ENCODE measurements at places on chromosomes 7 and 10.

- DNase-seq = no peak
Measured at GRCh38 chr10:64586934-64587503, 1065.8 kb downstream of the REEP3 start.

DNA sequence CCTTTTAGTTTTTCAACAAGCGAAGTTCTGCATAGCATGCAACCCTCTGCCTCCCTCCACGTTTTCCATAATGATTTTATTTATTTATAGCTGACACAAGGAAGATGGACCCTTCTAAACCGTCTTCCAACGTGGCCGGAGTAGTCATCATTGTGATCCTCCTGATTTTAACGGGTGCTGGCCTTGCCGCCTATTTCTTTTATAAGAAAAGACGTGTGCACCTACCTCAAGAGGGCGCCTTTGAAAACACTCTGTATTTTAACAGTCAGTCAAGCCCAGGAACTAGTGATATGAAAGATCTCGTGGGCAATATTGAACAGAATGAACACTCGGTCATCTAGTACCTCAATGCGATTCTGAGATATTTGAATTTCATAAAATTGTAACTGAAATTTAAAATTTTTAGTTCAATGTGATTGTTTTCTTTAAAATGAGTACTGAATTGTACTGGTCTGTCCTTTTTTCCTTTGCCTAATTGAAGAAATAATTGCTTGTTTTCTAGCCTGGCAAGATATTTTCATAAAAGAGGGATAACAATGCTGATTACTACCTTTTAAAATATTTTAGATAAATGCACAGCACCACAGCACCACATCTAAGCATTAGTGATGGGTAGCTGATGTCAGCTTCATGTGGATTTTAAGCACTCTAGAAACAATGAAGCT, 41.5 kb upstream of the SLC39A12 start:
- DNase-seq = no peak

DNA sequence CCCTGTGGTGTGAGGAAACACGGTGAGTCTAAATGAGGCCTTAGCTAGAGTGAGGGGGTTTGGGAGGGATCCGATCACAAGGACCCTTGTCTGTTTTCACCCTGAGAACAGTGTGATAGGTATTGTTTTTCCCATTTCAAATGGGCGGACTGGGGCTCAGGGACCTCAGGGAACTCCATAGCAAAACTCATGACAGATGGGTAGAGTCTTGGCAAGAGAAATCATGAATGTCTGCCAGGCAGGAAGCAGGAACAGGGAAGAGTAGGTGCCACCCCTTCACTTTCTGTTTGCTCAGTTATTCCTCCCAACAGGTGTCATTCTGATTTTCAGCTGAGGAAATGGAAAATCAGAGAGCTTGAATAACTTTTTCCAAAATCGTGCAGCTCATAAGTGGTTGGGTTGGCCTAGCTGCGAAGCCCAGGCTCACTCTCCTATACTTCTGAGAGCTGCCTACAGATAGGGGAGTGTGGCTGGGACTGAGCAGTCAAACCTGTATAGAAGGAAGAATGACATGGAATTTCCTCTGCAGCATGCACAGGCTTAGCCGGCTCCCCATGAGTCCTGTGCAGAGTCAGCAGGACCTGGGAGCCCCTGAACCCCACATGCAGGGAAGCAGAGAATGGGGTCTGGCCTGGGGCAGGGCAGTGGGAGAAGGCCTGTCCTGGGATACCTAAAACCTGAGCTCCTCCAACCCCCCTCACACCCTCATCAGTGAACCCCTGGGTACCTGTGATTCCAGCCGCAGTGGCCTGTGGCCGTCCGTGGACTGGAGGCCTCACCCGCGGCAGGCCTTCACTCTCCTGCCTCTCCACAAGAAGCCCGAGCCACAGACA, 17.6 kb upstream of the C10orf105 start:
- DNase-seq = no peak

GRCh38 chr10:109866168-109866994, 56.9 kb downstream of the XPNPEP1 start:
- no peak for DNase-seq

GRCh38 chr7:31373337-31374289, 33.1 kb upstream of the NEUROD6 start:
- DNase-seq = no peak

DNA sequence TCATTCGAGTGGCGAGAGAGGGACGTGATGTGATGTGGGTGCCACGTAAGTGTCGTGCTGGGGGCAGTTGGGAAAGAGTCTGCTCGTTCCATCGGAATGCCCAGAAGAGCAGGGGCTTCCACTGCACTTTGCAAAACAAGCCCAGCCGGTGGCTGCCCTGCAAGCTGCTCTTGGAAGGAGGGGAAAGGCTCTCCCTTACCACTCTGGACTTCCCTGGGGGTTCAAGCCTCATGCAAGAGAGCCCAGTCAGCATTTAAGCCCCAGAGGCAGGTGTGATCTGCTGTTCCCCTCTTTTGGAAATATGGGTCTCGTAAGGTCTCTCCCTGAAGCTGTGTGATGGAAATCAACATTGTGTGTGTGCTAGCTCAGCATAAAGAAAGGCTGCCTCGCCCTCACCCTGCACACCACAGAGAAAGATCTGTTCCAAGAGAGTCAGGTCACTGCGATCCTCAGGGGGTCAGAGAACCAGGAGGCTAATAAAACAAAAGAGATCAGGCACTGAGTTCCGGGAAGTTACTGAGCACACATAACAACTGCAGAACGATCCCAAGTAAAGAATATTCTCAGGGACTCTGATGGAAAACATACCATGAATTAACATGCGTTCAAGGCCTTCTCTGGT, 212.5 kb downstream of the ADAM12 start:
- no peak for DNase-seq

DNA sequence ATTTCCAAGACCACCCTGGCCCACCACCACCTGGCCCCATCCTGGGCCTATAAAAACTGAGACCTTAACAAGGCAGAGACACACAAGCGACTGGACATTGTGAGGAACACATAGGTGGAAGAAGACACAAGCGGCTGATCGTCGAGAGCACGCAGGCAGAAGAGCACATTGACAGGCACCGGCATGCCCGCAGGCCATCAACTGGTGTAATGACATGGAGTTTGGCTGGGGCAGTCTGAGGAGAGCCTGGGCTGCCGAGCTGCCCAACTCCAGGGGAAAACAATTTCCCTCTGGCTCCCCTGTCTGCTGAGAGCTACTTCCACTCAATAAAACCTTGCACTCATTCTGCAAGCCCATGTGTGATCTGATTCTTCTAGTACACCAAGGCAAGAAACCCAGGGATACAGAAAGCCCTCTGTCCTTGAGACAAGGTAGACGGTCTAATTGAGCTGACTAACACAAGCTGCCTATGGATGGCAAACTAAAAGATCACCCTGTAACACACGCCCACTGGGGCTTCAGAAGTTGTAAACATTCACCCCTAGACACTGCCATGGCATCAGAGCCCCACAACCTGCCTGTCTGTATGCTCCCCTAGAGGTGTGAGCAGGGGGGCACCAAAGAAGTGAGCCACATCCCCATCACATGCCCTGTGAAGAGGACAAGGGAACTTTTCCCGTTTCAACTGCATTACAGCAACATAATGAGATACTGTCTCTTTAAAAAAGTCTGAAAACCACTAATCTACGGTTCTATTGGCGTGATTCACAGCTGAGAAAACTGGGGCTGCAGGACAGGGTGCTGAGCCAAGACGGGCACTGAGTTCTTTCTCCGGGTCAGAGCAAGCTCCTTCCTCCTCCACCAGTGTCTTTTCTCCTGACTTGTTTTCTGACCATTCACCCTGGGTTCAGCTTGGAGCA, 18.5 kb upstream of the TNS3 start:
- no peak for DNase-seq

DNA sequence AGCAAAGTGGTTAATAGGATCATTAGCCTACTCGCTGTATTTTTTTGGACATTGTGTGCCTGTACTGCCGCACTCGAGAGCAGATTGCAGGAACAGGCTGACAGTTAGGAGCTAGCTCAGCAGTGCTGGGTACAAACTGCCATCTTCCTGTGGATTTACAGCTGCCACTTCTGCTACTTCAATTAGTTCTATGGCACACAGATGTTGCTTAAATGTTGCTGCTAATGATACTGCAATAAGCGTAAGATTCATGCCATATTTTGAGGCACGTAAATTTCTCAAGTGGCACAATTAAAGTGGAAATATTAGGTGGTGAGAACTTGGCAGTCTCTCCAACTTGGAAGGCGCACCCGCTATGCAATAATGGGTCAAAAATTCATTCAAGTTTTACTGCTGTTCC, 171.9 kb downstream of the EBF3 start:
- no peak for DNase-seq

DNA sequence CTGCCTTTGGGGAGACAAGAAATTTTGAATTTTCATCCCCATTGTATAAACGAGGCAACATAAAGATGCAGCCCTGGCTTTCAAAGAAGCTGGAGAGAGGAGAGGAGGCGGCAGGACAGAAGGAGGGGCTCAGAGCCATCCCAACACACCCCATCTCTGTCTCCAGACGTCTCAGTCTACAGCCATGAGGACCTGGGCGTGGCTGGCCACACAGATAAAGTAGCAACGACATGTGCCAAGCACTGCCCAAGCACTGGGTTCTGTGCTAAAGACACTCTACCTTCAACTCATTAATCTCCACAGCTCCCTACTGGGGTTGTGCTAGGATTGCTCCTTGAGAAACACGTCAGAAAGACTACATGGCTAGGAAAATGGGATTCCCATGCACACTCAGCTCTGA, 65.2 kb downstream of the DLG5 start:
- DNase-seq = no peak

- no peak for DNase-seq
Measured at GRCh38 chr10:62373995-62374861, at the start of gene ZNF365. Gene ZNF365 (plus strand): TSS chr10:62374369. CDS start chr10:62376194, 1,825 bp downstream.

DNA sequence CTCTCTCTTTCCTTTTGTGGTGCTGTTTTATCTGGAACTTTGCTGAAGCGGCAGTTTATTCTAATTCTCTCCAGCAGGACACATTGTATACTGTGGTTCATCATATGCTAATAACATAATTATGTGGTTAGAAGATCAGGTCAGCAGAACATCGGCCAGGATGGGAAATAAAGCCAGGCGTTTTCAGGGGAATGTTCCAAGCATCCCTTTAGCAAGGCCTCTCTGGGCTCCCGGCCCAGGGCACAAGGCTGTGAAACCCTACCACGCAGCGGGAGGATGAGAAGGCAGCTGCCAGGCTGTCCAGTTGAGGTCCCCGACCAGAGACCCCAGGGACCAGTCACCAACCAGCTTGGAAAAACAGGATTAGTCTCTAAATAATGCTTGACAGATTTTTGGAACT, 112.2 kb upstream of the GALNT17 start:
- DNase-seq = no peak

GRCh38 chr7:106344211-106344610, 59.4 kb upstream of the NAMPT start:
- DNase-seq = no peak

DNA sequence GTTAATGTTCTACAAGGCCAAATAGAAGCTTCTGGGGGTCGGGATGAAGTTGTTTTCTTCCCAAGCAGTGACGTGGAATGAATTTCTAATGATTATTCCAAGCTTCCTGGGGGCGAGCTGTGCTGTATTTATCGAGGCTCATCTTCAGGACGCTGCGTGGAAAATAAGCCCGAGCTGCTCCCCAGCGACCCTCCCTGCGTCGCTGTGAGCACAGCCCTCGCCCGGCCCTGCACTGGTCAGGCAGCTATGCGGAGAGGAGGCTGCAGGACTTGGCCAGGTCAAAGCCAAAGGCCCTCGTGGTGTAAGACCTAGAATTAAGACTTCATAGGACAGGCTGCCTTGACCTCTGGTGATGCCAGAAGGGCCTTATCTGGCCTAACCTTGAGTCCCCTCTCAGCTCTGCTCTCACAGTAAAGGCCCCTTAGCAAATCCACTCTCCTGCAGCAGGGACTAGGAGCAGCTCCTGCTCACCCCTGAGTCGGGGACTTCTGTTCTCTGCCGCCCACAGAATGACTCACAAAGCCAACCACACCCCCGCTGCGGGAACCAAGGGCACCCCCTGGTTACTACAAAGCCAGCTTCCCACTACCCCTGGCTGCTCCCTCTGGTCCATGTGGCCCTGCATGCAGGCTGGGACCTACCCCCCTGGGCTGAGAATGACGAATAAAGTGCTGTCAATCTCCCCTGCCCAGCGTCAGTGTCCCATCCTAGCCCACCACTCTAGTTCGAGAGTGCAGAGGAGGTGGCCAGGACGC, 501.6 kb downstream of the TCERG1L start:
- DNase-seq = no peak

DNA sequence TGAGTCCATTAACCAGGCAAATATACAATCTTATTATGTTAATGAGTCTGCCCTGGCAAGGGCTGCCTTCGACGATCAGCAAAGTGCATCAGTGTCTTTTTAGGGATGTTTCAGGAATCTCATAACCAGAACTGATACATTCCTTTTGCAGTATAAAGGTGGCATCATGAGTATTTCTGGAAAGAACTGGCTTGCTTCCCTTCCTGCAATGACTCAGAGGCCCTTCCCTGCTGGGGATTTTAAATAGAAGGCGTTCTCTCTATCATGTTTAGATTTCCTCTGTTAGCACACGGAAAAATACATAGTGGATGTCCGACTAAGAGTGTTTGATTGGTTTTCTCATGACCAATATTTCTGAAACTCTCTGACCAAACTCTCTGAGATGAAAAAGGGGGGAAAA, 1.8 kb downstream of the NPS start:
- no peak for DNase-seq

DNA sequence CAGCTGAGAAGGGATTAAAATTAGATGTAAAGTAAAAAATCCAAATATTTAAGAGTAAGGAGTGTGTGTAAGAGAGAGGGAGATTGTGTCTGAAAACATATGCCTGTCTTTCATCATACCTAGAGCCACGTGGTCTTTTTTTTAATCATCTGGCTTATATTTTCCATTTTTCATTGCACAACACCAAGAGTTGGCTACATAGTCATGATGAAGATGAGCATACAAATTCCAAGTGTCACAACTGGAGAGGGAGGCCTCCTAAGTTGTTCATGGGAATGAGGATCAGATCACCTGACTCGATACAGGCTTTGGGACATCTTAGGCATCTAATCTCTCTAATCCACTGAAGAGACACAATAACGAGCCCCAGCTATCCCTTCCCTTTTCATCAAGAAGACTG, 47.2 kb upstream of the CCDC3 start:
- no peak for DNase-seq

GRCh38 chr10:116156819-116157218, 116.2 kb downstream of the GFRA1 start:
- DNase-seq = no peak

GRCh38 chr7:142175594-142175993, 64.1 kb downstream of the MGAM2 start:
- DNase-seq = no peak

DNA sequence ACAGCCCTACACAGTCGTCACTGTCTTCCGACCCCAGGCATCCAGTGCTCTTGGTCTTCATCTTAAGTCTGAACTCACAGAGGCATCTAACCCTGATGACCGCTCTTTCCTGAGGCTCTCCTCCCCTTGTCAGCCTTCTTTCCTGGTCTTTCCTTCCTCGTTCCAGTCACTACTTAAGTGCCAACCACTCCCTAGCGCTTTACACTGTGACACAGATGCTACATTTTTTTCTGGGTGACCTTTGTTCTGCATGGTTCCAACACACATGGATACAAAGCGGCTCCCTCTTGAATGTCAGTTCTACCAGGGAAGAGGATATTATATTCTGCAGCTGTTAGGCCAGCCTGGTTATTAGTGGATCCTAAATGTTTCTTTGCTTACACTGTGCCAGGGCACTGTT, 12.7 kb downstream of the YWHAG start:
- no peak for DNase-seq

- no peak for DNase-seq
Measured at GRCh38 chr7:39888171-39888853, 61.7 kb upstream of the CDK13 start.

- DNase-seq = no peak
Measured at GRCh38 chr10:42150428-42151061, 487.8 kb downstream of the ZNF33B start.

Measured in stimulated activated CD8-positive, alpha-beta memory T cell treated with anti-CD3 and anti-CD28 coated beads, Interleukin-15, amount 100 ng/mL, for 1 hour (primary cell).